NB4 (cell line): ENCODE measurements at places on chromosomes 3 and 15.

- DNase-seq, result peak; percentile 90
Observed at GRCh38 chr3:12954891-12955650, 113.7 kb upstream of the RPL32 start.

- no peak for DNase-seq
Observed at GRCh38 chr3:11327619-11328018, 55.4 kb downstream of the ATG7 start.

- DNase-seq, result no peak
Observed at GRCh38 chr3:14411166-14411526, 8.7 kb downstream of the SLC6A6 start.

DNA sequence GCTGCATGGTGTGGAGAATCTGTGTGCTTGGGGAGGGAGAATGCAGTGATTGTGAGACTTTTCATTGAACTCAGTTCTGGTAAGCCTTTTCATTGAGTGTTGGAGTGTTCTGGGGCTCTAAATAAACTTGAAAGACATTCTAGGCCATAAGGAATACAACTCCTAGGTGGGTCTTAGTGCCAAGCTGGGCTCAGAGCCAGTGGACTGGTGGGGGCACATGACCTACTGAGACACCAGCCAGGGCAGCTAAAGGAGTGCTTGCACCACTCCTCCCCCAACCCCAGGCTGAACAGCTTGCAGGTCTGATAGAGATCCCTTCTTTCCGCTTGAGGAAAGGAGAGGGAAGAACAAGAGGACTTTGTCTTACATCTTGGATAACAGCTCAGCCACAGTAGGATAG lies 21.7 kb upstream of the KPNA4 start:
- DNase-seq, result no peak

DNA sequence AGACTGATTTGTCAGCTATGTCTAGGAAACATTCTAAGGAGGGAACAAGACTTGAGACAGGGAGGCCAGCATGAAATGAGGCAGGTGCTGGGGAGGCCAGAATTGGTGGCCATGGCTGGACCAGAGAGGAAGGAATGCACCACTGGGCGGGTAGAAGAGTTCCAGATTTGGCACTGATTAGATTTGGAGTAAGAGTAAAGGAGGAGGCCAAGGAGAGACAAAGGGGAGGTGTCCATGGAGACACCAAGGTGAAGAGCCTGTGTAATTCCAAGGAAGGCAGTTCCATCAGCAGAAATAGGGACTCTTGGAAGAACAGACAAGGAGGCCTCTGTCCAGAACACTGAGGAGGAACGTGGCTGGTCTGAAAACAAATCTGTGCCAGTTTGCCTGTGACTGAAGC lies 1.8 kb downstream of the ARNT2 start:
- DNase-seq, result no peak

DNA sequence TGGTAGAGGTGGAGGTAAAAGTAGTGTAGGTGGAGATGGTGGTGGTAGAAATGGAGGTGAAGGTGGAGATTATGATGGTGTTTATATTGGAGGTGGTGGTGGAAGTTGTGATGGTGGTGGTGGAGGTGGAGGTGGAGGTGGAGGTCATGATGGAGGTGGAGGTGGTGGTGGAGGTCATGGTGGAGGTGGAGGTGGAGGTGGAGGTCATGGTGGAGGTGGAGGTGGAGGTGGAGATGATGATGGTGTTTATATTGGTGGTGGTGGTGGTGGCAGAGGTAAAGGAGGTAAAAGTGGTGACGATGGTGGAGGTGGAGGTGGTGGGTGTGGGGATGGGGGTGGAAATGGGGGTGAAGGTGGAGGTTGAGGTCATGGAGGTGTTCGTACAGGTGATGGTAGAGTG lies 107.8 kb downstream of the ASB7 start:
- no peak for DNase-seq

DNA sequence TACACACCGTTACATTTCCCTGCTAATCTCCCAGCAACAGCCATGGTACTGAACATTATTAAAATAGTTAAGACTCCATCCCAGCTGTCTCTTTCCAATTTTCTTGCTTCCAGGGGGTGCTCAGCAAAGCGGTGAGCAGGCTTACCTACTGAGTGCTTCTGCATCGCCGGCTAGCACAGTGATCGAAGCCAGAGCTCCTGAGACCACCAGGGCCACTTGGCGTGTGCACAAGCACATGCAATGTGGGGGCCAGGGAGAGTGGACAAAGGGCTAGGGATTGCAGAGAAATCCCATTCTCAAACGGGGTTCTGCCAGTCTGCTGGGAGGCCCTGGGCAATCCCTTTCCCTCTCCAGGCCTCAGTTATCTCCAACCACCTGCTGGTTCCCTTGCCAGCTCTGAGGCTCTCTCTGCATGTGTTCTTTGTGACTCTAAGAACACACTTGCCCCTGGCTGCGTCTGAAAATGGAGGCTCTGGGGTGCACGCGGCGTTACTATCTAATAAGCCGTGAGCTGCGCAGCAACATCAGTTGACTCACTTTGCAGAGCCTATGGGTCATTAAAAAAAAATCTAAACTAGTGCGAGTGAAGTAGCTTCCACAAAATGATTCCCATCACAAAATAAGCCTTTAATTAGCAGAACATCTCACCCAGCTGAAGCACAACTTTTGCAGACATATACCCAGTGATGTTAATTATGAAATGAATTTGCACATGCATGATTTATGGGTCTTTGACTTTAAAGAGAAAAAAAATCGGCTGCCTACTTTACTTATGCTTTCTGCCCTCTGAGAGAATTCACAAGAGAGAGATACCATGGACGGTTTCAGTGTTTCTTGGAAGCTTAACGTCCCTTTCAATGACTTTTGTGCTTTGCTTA lies 271.5 kb downstream of the TLE3 start:
- DNase-seq, result no peak

DNA sequence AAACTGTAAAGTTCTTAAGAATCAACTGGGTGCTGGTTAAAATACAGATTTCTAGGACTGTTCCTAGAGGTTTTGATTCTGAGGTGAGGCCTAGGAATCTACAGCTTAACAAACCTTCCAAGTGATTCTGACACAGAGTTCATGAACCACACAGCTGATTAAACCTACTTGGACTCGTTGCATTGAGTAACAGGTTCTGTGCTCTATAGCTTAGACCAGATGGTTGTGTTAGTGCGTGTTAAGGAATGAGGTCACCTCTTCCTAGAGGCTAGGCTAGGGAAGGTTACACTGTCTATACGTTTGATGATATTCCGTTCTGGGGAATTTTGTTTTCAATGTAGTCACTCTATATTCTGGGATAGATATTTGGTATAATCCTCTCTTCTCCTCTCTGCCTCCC lies 21.9 kb downstream of the EID1 start:
- DNase-seq, result no peak

GRCh38 chr3:178193846-178194245 lies 342.4 kb upstream of the KCNMB2 start:
- DNase-seq, result no peak

- DNase-seq, result no peak
Observed at GRCh38 chr15:66943456-66944095, 121.8 kb upstream of the SMAD3 start.

DNA sequence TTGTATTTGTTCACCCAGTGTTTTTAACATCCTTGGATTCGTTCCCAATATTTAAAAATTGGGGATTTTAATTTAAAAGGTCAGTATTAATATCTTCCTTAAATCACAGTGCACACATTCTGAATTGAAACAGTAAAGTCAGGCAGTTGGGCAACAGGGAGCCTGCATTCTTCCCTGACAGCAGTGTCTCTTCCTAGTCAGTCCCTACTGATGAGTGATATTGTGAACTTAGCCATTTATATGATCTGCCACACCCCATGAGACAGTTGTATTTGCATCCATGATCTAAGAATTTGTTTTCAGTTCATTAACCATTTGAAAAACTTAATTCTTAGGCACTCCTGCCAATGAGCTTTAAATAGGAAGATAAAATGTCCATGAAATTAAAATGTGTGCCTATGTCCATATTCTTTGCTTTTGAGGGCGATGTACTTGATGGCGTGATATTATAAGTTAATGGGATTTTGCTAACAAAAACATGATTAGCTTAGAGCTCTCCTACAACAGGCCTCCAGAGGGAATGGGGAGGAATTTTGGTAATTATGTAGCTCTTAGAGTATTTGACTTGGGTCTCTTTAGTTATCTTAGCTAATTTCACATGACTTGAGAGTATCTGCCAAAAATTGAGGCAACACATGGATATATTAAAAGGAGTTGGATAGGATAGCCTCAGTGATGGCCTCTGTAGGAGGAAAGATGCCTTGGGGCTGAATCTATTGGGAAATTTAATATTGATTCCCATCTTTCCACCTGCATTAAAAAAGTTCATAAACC lies 219.3 kb downstream of the PTPRG start:
- DNase-seq, result no peak

DNA sequence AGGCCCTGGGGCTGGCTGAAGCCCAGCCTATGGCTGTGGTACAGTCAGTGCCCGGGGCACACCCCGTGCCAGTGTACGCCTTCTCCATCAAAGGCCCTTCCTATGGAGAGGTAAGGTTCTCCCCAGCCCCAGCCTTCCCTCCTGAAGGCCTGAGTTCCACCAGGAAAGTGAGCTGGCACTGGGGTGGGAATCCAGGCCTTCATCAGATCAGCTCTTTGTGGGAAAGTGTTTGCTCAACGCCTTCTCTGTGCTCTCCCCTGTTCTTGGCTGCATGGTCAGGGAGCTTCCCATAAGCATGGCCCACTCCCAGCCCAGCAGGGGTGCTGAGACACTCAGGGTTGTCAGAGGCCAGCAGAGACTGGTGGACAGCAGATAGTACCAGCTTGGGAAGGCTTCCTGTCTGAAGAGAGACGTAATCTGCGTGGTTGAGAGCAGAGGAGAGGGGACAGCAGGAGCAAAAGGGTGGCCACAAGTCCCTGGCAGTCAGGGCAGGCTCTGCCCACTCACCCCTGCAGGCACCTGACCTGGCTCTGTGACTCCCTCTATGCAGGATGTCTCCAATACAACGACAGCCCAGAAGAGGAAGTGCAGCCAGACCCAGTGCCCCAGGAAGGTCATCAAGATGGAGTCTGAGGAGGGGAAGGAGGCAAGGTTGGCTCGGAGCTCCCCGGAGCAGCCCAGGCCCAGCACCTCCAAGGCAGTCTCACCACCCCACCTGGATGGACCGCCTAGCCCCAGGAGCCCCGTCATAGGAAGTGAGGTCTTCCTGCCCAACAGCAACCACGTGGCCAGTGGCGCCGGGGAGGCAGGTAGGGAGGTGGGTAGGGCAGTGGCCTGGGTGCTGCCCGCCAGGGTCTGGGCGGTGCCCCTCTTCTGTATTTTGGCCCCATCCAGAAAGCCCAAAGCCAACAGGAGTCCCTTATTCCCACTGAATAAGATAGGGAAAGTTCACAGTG lies 38.4 kb downstream of the PML start:
- peak; percentile 39 for DNase-seq

GRCh38 chr15:37638116-37638515 lies 296.3 kb upstream of the TMCO5A start:
- DNase-seq, result no peak

- no peak for DNase-seq
Observed at GRCh38 chr15:29403772-29404171, 134.2 kb upstream of the NSMCE3 start.

- DNase-seq, result no peak
Observed at GRCh38 chr3:46316206-46316605, 37.7 kb upstream of the CCR2 start.

DNA sequence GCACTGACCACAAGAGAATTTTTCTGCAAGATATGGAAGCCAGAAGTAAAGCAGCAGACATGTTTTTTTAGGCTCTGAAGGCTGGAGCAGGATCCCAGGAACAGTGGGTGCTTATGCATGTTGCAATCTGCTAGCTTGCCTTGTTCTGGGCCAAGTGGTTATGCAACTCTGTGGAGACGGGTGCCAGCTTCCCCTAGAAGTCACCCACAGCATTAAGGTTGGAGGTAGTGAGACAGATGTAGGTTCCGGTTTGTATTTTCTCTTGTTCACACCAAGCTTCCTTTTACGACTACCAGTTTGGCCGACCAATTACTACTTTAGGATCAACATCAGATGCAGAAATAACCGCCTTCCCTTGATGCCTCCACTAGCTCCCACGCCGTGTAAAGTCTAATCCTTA lies 11.1 kb downstream of the DPH3 start:
- peak; percentile 92 for DNase-seq

DNA sequence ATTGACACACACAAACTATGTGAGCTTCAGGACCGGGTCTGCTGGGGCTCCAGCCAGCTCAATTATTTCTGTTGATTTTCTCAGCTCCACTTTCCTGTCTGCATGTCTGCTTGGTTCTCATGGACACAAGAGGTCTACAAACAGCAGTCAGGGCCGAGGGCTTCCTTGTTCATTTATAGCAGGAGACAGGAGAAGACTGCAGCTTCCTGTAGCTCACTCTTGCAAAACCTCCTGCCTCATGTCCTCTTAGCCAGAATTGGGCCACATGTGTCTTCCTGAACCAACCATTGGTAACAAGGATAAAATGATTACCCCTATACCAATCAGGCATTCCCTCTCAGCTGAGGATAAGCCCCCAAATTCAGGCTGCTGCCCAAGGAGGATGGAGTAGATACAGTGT lies 182.8 kb downstream of the TLE3 start:
- peak; percentile 88 for DNase-seq

- peak; percentile 22 for DNase-seq
Observed at GRCh38 chr3:65052101-65052500, 364.3 kb upstream of the ADAMTS9 start.

DNA sequence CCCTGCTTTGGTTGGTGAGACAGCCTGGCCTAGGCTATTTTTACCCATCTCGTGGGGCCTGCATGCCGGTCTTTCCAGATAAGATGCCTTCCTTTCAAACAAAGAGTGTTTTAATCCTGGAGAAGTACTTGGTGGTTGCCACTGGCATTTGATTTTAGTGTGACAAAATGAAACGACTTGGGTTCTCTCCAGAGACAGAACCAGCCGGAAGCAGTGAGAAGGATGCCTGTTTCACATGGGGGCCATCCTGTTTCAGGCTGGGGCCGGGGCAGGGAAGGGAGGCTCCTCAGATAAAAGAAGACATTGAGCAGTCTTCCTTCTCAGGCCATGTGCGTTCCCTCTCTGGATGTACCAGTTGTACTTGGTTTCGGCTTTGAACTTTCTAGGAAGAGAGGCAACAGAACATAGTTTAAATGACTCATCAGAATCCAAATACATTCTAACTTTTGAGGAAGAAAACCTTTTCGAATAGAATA lies 74.9 kb downstream of the TOP2B start:
- no peak for DNase-seq

- DNase-seq, result no peak
Observed at GRCh38 chr3:175107231-175107630, 248.1 kb downstream of the NAALADL2 start.

DNA sequence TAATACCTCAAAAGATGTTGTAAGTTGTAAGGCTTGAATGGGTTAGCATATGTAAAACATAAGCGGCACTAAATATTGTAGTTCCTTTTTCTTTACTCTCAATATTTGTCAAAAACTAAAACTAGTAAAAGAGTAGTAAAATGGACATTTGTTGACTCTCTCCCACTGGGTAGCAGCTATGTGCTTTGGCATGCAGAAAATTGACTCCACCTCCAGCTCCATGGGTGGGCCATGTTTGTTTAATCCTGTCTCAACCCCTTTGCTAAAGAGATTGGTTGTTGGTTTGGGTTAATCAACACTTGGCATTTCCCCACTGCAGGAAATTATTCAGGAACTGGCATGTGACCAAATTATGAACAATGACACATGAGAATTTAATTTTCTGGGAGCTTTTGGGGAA lies 114.8 kb downstream of the EOMES start:
- no peak for DNase-seq

GRCh38 chr3:136882571-136882970 lies 20.6 kb downstream of the NCK1 start:
- DNase-seq, result peak; percentile 35
